ENCODE measurements at places on chromosomes 5 and 9. TPM values are rescaled to one million over a fixed set of nuclear protein-coding genes. Genes with fewer than 3 reads are reported as not detected.

GRCh38 chr5:16043349-16043965, 136.1 kb downstream of the MARCHF11 start:
- no peak for DNase-seq

- no peak for DNase-seq
These were observed 38.3 kb downstream of the ZDHHC21 start for GRCh38 chr9:14654932-14655331.

GRCh38 chr5:131536211-131536826, 98.7 kb downstream of the RAPGEF6 start:
- DNase-seq, result no peak

GRCh38 chr5:3787604-3788003, 192.0 kb downstream of the IRX1 start:
- no peak for DNase-seq

DNA sequence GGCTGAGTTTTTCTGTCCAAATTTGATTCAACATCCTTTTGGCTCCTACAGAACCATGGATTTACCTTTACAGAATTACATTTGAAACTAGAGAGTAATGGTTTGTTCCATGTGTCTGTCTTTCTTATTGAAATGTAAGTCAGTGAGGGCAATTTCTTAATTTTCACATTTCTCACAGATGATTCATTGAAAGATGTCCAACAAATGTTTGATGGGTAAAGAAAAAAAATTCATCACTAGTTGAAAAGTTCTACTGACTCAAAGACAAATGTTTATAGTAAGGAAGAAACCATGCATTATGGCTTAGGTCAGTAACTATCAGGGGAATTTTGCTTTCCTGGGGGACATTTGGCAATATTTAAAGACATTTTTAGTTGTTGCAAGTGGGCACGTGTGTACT, 131.6 kb upstream of the TRPM3 start:
- DNase-seq, result no peak

DNA sequence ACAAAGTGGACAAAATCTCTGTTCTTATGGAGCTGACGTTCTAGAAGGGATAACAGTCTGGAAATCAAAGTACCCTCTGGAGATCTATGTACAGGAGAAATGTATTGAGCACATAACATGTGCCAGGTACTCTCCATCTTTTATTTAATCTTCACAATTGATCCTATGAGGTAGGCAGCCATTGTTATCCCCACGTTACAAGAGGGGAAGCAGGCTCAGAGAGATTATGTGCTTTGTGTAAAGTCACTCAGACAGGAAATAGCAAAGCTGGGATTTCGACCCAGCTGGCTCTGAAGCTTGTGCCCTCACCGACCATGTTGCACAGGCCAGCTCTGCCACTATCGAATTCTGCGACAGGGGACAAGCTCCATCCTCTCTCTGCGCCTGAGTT, 21.5 kb downstream of the PDGFRB start:
- no peak for DNase-seq

DNA sequence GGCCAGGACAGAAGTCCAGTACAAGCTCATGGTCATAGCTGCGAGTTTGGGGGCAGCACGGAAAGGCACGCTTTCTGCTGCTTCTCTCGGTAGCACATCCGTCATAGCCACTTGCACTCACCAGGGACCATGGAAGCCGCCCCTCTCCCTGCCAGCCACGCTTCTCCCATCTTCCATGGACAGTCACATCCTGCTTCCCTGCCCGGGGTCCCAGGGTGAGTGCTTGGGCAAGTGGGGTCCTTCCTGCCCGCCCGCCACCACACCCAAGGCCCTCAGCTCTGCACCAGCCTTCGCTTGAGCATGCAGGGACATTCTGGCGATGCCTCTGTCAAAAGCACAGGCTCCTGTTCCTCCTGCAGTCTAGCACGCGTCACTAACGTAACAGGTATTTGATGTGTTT, 13.1 kb upstream of the IRX2 start:
- DNase-seq, result no peak

DNA sequence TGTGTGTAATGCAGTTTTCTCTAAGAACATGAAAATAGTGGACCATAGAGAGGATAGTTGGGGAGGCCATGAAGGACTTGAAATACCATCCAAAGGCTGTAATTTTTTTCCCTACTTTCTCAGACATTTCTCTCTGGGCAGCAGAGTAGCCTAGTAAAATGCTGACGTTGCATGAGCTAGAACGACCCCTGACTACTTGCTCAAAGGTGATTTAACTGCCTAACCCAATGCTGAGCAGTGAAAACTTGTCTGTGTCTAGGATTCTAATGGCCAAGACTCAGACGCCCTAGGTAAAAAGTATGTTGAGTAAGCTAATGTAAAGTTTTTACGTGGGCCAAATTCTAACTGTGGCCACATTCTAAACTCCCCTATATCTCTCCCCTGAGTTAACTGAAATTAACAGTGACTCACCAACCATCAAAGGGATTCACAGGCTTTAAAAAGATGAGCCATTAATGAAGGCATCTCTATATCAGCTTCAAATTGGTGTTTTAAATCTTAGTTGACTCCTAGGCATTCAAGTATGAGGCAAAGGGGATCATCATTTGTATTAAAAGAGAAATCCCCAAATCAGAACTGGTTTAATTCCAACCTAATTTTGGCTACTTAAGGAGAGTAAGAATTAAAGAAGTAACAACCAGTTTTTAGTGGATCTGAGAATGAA, 121.0 kb upstream of the GAS1 start:
- no peak for DNase-seq

The LCNL1 gene
- 0.01 TPM for polyA plus RNA-seq

GRCh38 chr5:112413611-112414010, 5.5 kb downstream of the EPB41L4A start:
- DNase-seq, result no peak

Measured in BJ (cell line).